ENCODE measurements at places on chromosomes 12 and 14.

- DNase-seq: no peak
These were observed 15.0 kb upstream of the FOXG1 start for GRCh38 chr14:28751467-28752058.

DNA sequence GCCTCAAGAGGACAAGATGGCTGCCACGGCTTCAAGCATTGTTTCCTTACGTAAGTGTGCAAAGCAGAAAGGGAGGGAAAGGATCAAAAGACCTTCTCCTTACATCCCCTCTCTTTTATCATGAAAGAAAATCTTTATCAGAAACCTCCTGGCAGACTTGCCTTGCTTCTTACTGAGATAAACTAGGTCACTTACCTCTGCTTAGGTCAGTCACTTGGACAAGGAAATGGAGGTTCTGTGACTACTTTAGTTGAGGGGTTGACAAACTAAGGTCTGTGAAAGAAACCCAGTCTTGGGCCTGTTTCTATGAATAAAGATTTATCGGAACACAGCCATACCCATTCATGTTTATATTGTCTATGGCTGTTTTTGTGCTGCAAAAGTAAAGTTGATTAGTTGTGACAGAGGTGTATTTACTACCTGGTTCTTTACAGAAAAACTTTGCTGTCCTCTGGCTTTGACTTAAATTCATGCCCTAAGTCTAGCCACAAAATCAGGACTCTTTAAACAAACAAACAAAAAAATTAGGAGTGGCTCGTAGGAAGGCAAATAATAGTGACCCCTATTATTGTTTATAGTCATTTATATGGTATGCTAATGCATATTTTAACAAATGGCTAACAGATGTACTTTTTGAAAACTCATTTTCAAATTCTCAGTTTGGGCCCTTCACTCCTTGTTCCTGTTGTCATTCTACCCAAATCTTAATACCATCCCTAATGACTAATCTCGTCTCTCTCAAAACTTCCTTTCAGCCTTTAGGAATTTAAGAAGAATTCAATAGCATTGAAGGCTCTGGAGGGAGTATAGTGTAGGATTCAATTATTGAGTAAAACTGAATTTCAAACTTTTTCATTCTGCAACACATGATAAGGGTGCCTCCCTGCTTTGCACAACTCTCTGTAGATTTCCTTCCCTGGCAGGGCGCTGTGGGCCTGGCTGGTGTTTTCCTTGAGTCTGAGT, 42.0 kb upstream of the ATP2B1 start:
- DNase-seq: no peak

DNA sequence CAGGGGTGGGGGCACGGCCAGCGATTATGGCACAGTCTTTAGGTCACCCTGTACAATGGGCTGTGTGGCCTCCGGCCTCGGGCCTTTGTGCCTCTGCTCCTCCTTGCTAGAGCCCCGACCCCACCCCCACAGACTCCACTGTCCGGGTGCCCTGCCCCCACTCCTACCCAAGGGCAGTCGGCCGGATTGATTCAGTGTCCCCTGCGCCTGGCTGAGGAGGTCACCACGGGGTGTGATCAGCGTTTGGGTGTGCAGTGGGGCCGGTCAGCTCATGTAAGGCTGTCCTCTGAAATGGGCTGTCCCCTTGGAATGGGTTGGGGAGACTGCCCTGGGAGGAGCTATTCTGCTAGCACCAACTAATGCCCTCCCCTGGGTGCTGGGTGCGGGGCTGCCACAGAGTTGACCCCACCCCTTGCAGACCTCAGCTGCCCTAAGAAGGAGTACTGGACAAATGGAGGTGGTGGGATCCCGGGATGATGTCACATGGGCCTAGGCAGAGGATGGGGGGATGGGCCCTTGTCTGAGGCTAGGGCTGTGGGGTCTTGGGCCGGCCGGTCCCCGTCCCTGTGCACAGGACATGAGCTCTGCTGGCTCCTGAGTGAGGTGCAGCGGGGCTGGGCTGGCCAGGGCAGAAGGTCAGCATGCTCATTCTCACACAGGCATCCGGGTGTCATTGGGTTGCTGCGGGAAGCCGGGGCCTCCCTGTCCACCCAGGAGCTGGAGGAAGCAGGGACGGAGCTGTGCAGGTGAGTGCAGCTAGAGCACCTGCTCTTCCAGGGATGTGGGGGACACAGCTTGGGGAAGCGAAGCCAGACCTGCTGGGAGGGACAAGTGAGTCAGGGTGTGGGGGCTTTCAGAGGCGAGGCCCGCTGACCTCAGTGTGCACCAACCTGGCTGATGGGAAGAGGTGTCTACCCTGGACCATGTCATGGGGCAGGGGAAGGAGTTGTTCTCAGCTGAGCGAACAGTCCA, 23.4 kb downstream of the ASPG start:
- DNase-seq: no peak

GRCh38 chr12:44689587-44689986, 186.5 kb downstream of the NELL2 start:
- DNase-seq: no peak

- DNase-seq: no peak
These were observed 192.3 kb downstream of the NUAK1 start for GRCh38 chr12:105946493-105946901.

DNA sequence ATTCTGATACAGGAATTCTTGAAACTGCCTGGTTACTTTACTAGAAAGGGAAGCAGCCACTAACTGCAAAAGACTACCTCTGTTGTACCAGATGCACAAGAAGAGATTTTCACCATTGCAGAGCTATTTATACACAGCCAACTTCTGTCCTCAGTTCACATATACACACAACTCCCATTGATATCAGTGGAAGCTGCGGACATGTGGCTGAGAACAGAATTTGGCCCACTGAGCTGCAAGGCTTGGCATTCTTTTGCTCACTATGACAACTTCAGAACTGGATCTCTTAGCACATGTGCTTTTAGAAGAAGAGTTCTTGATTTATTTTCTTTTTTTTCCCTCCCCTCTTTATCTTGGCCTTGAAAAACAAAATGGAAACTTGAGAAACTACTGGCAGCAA, 28.3 kb downstream of the PTPRO start:
- DNase-seq: no peak

DNA sequence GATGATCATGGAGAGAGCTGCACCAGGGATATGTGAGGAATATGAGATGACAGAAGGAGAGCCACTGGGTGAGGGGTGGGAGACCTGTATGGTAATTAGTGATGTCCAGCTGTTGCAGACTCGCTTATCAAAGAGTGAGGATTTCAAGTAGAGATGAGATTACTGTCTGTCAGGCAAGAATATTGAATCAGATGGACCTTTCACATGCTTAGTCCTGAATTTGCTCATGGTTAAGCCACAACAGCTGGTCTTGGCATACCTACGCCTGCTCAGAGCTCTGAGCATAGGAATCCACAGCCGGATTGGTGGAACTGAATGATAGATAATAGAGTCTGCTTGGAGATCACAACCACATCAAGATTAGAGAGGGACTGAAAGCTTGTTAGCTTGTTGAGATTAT, 115.2 kb upstream of the ARHGAP5 start:
- no peak for DNase-seq
